Left ventricle myocardium inferior (tissue), 1 donor: ENCODE measurements at places on chromosomes 1 and 21. TPM values are rescaled to one million over a fixed set of nuclear protein-coding genes. Genes with fewer than 3 reads are reported as not detected.

DNA sequence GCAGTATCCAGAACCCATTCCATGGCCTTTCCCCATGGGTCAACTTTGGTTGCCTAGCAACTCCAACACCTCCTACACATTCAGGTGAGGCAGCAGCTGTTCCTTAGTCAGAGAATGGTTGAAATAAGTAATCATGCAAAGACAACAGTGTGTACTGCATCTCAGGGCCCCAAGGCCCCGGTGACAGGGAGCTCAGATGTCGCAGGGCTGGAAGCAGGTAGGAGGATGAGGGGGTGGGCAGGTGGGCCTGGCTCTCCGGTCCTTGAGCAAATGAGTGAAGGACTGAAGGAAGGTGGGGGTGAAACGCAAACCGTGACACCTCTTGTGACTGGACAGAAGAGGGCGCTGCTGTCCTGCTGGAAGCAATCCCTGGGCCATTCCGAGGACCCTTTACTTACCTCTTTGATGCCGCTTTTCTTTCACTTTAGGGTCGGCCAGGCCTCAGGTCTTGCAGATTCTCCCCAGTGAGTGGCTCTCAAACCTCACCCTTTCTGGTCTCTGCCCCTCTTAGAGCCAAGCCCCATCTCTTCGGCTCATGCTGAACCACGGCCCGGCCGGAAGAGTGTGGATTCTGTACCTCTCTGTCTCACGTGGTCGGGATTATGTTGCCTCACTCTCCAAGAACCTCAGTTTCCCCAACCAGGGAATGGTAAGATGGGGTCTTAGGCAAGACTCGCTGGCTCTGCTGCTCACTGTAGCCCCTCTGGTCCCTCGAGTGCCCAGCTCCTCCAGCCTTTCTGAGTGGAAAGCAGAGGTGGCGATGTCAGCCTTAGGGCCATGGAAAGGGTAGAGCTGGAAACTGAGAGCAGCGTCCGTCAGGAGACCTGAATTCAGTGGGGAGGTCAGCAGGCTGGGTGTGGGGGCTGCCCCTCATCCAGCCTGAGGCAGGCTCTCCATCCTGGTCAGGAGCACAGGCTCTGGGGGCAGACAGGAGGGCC is 5.6 kb upstream of the KCNA10 start:
- peaks cover 99% of the 10 kb centered on the region for H3K27me3 ChIP-seq
- DNase-seq, result no peak
- peaks cover 8% of the 10 kb centered on the region for H3K4me1 ChIP-seq
- no peak overlapping the region for H3K27ac ChIP-seq
- no peaks in the 10 kb centered on the region for H3K36me3 ChIP-seq

DNA sequence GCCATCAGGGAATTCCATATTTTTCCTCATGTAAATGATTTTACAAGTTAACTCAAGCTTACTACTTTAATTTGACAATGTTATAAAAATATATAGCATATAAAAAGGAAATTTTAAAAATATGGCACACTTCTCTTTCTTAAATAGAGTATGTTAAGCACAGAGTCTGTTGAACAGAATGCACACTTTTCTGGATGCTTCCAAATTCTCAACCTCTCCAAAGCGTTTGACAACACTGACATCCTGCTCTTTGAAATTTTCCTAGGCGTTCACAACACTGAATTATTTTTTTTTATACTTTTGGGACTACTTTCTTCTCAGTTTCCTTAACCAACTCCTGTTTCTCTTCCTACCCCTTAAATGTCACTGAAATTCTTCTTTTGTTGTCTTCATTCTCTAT is 117.8 kb upstream of the PLXNA2 start:
- DNase-seq, result no peak
- no peaks in the 10 kb centered on the region for H3K4me1 ChIP-seq
- H3K36me3 ChIP-seq, result no peaks in the 10 kb centered on the region
- H3K27ac ChIP-seq, result no peak overlapping the region
- H3K27me3 ChIP-seq, result peaks cover 10% of the 10 kb centered on the region

DNA sequence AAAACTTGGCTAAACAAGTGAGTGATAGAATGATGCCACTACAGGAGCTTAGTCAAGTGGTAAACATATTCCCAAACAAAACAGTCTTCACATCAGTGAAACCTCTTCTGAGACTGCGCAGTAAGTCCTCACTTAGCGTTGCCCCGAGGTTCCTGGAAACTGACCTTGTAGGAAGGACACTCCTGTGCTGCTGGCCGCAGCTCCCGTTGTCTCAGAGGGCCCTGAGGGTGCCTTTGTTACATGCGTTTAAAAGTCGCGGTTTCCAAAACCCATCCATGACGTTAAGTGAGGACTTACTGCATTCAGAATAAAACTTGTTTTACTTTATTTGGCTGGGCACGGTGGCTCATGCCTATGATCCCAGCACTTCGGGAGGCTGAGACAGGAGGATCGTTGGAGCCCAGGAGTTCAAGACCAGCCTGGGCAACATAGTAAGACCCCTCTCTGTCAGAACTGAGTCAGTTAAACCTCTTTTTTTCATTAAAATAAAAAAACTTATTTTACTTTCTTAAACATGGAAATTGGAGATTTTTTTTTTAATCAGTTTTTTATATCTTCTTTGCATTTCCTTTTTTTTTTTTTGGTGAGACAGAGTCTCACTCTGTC is 36.0 kb upstream of the DIP2A start:
- H3K4me1 ChIP-seq, result no peaks in the 10 kb centered on the region
- no peak overlapping the region for H3K27ac ChIP-seq
- peaks cover 85% of the 10 kb centered on the region for H3K36me3 ChIP-seq
- DNase-seq, result no peak
- H3K4me3 ChIP-seq, result no peak overlapping the region

GRCh38 chr1:183551924-183552323 is 38.3 kb downstream of the NCF2 start:
- peak overlapping the region; percentile 17 for H3K27ac ChIP-seq
- no peak overlapping the region for H3K4me3 ChIP-seq
- peaks cover 12% of the 10 kb centered on the region for H3K4me1 ChIP-seq
- peaks cover 84% of the 10 kb centered on the region for H3K36me3 ChIP-seq
- H3K27me3 ChIP-seq, result no peaks in the 10 kb centered on the region

GRCh38 chr1:33337441-33337840 is 16.5 kb upstream of the A3GALT2 start:
- peaks cover 18% of the 10 kb centered on the region for H3K36me3 ChIP-seq
- no peak for DNase-seq
- peak overlapping the region; percentile 99 for H3K27ac ChIP-seq
- no peaks in the 10 kb centered on the region for H3K27me3 ChIP-seq

Gene OR2M3
- not detected for total RNA-seq

Gene ATP1A2
- total RNA-seq, result 401 TPM
